ENCODE measurements at places on chromosomes 13 and 19. TPM values are rescaled to one million over a fixed set of nuclear protein-coding genes. Genes with fewer than 3 reads are reported as not detected.

GRCh38 chr13:61253105-61253877 is 162.4 kb downstream of the PCDH20 start:
- H3K27ac ChIP-seq = no peak overlapping the region
- H3K4me1 ChIP-seq = no peaks in the 10 kb centered on the region
- no peak overlapping the region for H3K4me3 ChIP-seq

HS6ST3 gene
- not detected for total RNA-seq

PSG7 gene
- not detected for total RNA-seq

GRCh38 chr19:32630338-32630737 is 44.6 kb downstream of the ANKRD27 start:
- no peak overlapping the region for H3K4me3 ChIP-seq
- no peaks in the 10 kb centered on the region for H3K27me3 ChIP-seq
- peaks cover 12% of the 10 kb centered on the region for H3K36me3 ChIP-seq
- H3K27ac ChIP-seq = no peak overlapping the region

GRCh38 chr19:16025108-16026101 is 50.9 kb upstream of the TPM4 start:
- no peak for DNase-seq
- H3K4me1 ChIP-seq = peaks cover 2% of the 10 kb centered on the region
- H3K27ac ChIP-seq = no peak overlapping the region
- no peaks in the 10 kb centered on the region for H3K27me3 ChIP-seq

MEIS3 gene
- 0.16 TPM for total RNA-seq

- H3K36me3 ChIP-seq = no peaks in the 10 kb centered on the region
- H3K4me1 ChIP-seq = no peaks in the 10 kb centered on the region
- H3K27ac ChIP-seq = no peak overlapping the region
- no peak for DNase-seq
- H3K27me3 ChIP-seq = no peaks in the 10 kb centered on the region
These were observed 9.8 kb downstream of the JOSD2 start for GRCh38 chr19:50501186-50501567.

- H3K4me1 ChIP-seq = peaks cover 32% of the 10 kb centered on the region
- H3K4me3 ChIP-seq = no peak overlapping the region
- peaks cover 5% of the 10 kb centered on the region for H3K27me3 ChIP-seq
- H3K36me3 ChIP-seq = no peaks in the 10 kb centered on the region
- no peak for DNase-seq
These were observed 203.9 kb downstream of the SHISA2 start for GRCh38 chr13:25847635-25848626.

NBEA gene
- 0.14 TPM for total RNA-seq

- H3K36me3 ChIP-seq = no peaks in the 10 kb centered on the region
- no peak overlapping the region for H3K4me3 ChIP-seq
- H3K27ac ChIP-seq = no peak overlapping the region
- no peak for DNase-seq
- peaks cover 7% of the 10 kb centered on the region for H3K27me3 ChIP-seq
- H3K4me1 ChIP-seq = peaks cover 2% of the 10 kb centered on the region
These were observed 119.2 kb upstream of the ABCC4 start for GRCh38 chr13:95420501-95420900.

DNA sequence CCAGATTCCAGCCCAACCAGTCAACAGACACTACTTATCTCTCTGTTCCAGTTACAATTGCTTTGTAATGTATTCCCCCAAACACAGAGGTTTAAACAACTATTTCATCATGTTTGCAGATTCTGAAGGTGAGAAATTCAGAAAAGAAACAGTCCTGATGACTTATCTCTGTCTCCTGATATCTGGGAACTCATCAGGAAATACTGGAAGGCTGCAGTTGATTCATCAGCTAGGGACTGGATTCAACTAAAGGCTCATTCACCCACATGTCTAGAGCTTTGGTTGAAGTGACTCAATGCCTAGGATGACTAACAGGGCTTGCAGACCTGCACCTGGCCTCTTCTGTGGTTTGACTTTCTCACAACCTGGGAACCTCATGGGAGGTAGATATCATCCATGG is 56.6 kb upstream of the GPC6 start:
- no peaks in the 10 kb centered on the region for H3K4me1 ChIP-seq
- H3K36me3 ChIP-seq = no peaks in the 10 kb centered on the region
- H3K27me3 ChIP-seq = no peaks in the 10 kb centered on the region
- H3K27ac ChIP-seq = no peak overlapping the region
